ENCODE measurements at places on chromosomes 6 and 20. TPM values are rescaled to one million over a fixed set of nuclear protein-coding genes. Genes with fewer than 3 reads are reported as not detected.
A peak's percentile ranks its signal among the peaks of the same experiment; 100 is the strongest.

- no peak for DNase-seq
Measured at GRCh38 chr6:15769511-15770018, 106.7 kb upstream of the DTNBP1 start.

GRCh38 chr6:147005499-147005898, 198.7 kb upstream of the STXBP5 start:
- no peak for DNase-seq

GRCh38 chr20:62132421-62132820, 10.1 kb downstream of the LSM14B start:
- DNase-seq, result no peak

DNA sequence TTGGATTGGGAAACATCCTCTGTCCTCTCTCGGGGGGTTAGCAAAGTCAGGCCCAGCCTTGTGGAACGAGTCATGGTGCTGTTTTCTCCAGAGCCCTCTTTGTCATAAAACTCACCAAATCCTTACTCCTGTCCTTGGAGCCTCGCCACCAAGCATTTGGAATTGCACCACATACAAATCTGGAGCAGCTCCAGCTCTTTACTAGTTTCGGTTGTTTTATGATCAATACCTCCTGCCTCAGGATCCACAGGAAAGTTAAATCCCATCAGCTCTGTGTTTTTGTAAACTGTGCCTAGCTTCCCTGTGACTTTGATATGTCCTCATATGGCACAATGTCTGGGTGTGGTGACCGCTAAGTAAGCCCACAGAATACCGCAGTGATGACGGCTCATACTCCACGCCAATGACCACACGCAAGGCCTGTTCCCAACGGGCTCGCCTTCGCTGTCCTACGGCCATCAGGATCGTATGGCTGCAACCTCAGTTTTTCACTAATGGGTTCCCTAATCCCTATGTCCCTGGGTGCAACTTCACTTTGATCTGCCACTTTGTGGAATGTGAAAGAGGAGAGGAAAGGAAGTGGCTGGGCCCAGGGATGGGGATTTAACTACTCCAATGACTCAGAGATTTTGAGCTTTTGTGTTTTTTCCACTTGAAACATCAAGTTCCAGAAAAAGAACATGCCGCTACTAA, 111.3 kb upstream of the FOXQ1 start:
- no peak for DNase-seq

- DNase-seq, result no peak
Measured at GRCh38 chr6:57040011-57040410, 6.5 kb upstream of the KIAA1586 start.

- DNase-seq, result no peak
Measured at GRCh38 chr20:51636123-51636522, 93.6 kb upstream of the NFATC2 start.

GRCh38 chr20:19284400-19285178, 72.1 kb downstream of the SLC24A3 start:
- DNase-seq, result no peak

DNA sequence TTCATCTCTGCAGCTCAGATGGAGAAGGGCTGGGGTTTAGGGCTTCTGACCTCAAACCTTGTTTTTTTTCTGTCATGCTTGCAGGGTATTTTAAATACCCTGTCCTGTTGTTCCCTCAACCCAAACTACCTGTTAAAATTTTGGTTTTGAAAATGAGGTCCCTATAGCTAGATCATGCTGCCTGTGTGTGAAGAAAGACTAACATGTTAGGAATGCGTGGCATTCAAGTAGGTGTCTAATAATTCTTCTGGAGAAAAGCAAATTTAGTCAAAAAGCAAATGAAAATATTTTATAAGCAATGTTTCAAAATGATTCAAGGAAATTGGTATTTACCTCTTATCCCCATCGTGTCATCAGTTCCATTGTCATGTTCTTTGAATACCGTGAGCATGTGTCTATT, 77.2 kb upstream of the C20orf144 start:
- no peak for DNase-seq

DNA sequence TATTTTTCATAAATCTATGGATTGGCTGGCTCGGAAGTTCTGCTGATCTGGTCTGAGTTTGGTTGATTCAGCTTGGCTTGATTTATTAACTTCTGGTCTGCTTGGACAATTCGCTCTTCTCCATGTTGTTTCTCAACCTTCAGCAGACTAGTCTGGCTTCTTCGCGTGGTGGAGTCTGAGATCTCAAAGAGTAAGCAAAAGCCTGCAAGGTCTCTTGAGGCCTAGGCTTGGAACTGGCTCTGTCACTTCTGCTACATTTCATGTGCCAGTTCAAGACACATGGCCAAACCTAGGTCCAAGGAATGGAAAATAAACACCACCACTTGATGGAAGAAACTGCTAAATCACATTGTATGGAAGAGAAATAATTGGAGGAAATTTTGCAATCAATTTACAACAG, 115.1 kb upstream of the JAG1 start:
- no peak for DNase-seq

DNA sequence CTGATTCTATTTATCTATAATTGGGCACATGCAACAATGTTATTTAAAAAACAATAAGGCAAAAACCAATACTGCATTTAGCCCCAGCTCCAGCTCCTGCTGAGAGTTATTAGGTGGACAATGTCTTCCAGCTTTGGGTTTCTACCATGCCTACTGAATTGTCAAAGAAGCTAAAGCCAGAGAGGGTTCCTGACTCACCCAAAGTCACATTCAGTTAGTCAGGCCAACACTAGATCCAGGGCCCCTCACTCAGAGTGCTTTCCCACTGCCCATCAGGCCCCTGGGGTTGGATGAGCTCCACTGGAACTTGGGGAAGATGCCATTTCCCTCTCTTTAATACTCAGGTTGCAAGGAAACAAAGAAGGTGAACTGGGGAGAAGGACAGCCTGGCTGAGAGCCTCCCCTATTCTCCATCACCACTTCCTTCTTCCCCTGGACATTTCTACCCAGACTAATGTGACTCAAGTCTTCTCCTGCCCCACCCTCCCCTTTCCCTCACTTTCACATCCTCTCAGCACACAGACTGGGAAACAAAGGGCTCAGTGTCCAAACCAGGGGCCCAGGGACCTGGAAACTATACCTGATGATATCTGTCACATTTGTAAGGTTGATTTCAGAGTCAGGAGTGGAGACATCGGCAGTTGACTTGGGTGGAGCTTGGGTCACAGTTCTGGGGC, 6.0 kb downstream of the TREM1 start:
- no peak for DNase-seq

DNA sequence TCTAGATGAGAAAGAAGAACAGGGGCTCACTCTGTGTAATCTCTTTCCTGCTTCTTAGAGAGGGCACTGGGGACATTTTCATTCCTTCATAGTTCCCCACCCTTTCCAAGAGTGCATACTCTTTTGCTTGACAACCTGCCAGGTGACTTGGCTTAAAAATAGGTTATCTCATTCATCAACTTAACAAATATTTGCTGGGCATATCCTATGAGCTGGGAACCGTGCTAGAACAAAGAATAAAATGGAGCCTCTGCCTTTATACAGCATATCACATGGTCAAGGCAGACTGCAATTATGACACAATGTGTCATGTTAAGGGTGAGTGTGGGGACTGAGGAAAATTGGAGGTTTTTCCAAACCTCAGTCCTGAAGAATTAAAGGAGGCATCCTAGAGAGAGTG, 209.8 kb upstream of the FOXA2 start:
- no peak for DNase-seq

DNA sequence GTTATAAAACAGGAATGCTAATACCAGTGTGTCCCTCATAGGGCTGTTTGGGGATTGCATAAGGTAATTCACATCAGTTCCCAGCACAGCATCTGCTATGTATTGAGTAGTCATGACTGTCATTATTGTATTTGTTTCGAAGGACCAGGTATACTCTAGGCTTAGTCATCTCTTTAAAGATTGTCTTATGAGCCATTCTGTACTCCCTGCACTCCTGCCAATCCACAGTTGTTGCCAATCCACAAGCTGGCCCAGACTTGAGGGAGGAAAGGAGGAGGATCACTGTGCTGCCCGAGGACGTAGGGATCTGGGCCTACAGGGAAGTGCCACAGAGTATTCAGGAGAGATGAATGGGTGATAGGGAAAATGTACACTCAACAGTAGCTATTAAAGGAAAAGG, 113.0 kb upstream of the TIAM2 start:
- DNase-seq, result no peak

- DNase-seq, result no peak
Measured at GRCh38 chr20:43516251-43516824, 8.8 kb downstream of the L3MBTL1 start.

- DNase-seq, result no peak
Measured at GRCh38 chr6:38833320-38833719, 118.2 kb downstream of the DNAH8 start.

GRCh38 chr20:35279533-35280174, 1.7 kb upstream of the MMP24OS start:
- no peak for DNase-seq

GRCh38 chr20:58544891-58545290, 29.7 kb upstream of the APCDD1L start:
- no peak for DNase-seq

GRCh38 chr6:104639668-104640067, 220.1 kb downstream of the HACE1 start:
- no peak for DNase-seq

- DNase-seq, result no peak
Measured at GRCh38 chr20:56245761-56246160, 2.8 kb upstream of the MC3R start.

- DNase-seq, result no peak
Measured at GRCh38 chr6:9566096-9566495, 848.8 kb downstream of the TFAP2A start.

- DNase-seq, result peak; percentile 66
Measured at GRCh38 chr6:17986656-17987446, 584 bp downstream of the KIF13A start.

- no peak for DNase-seq
Measured at GRCh38 chr20:8471465-8471864, 339.4 kb downstream of the PLCB1 start.

- peak; percentile 71 for DNase-seq
Measured at GRCh38 chr6:12289365-12289919, 719 bp upstream of the EDN1 start.

DNA sequence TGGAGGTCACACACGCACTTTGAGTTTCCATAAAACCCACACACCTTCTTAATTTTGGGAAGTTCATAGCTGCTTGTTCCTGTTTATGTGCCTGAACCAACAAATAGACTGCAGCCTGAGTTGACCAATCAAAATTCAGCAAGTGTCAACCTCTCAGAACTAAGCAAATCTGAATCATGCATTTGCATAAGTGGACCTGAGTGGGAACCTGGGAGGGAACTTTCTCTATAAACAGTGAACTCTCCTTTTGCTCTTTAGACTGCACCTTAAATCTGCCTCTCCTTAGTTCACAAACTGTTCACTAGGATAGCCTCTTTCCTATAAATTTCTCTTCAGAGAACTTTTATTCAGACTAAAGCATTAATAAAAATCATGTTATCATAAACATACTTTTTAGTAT, 37.9 kb downstream of the SLC17A1 start:
- DNase-seq, result no peak

GRCh38 chr20:36645998-36646397, at the start of gene SLA2:
Gene SLA2, minus strand, starts transcription at chr20:36646196. Its CDS starts 4,861 bp downstream, at chr20:36641335.
- DNase-seq, result peak; percentile 47

DNA sequence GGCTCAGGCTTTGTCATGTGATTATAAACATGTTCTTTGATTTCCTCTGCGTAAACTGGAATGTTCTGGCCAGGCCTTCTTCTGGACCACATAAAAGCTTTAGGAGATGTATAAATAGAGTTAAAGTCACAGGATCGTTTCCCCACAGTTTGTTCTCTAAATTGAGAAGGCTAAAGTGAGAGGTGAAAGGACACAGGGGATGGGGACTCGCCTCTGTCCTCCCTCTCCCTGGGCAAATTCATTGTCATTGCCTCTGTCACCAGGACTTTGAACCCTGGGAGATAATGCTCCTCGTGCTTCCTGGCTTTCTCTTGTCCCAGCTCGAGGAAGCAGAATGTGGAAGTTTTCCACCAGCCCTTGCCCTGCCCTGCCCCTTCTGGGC, 20.3 kb upstream of the ZFAND3 start:
- no peak for DNase-seq

RIPPLY2 gene
- not detected for total RNA-seq

F13A1 gene
- 56.8 TPM for total RNA-seq

IYD gene
- 27.0 TPM for total RNA-seq

WFDC10B gene
- not detected for total RNA-seq

EYA2 gene
- total RNA-seq, result 21.0 TPM

MCCD1 gene
- total RNA-seq, result not detected

PLN gene
- 31.1 TPM for total RNA-seq

DNPH1 gene
- total RNA-seq, result 67.3 TPM

CRIP3 gene
- 1.4 TPM for total RNA-seq

PSORS1C2 gene
- not detected for total RNA-seq

HLA-DRA gene
- total RNA-seq, result 29.3 TPM

DLL1 gene
- total RNA-seq, result 26.6 TPM

ALDH5A1 gene
- total RNA-seq, result 13.9 TPM

DEFB113 gene
- not detected for total RNA-seq

ARFRP1 gene
- 69.5 TPM for total RNA-seq

KIAA1755 gene
- total RNA-seq, result 2.5 TPM

ABHD16B gene
- total RNA-seq, result not detected

Measured in left colon (tissue), 2 donors.